ENCODE measurements at places on chromosomes 1 and 21. TPM values are rescaled to one million over a fixed set of nuclear protein-coding genes. Genes with fewer than 3 reads are reported as not detected.

The SNRPE gene
- 105 TPM for total RNA-seq

The SMIM1 gene
- 4.6 TPM for total RNA-seq

- DNase-seq, result no peak
Observed at GRCh38 chr1:44415013-44415412, 10.0 kb downstream of the RNF220 start.

DNA sequence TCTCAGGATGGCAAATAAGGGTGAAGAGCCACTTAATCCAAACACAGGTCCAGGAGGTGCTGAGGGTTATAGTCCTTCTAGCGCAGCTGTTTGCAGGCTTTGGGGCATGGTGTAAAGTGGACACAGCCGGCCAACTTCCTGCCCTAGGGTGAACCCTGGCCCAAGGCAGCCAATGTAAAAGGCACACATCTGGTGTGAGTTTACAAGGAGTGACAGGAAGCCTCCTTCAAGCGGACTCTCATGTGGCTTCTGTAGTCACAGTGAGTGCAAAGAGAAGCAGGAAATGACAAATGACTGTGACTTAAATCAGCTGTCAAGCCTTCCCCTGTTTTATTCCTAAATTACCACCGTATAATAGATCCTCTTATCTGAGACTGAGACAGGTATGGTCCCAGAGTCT, 213.0 kb downstream of the CRB1 start:
- DNase-seq, result no peak

- DNase-seq, result no peak
Observed at GRCh38 chr1:55156093-55156492, 59.1 kb downstream of the USP24 start.

GRCh38 chr1:232416026-232416568, 213.8 kb downstream of the SIPA1L2 start:
- peak; percentile 12 for DNase-seq

- DNase-seq, result no peak
Observed at GRCh38 chr1:36934061-36934460, 100.3 kb downstream of the GRIK3 start.

DNA sequence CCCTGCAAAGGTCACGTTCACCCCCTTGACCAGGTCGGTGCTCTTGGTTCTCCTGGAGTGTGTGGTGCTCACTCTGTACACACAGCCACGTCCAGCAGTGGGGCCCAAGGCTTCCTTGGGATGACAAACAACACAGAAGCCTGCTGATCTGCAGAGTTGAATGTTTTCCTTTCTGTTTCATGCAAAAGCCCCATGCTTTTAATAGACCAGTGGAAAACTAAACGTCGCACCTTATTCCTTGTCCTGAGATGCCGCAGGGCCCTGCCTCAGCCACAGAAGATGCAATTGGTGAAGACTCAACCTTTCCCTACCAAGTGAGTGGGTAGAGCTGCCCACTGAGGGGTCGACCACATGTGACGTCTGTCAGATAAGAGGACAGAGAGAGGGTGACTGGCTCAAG, 5.8 kb upstream of the PDPN start:
- no peak for DNase-seq

- DNase-seq, result no peak
Observed at GRCh38 chr1:205668951-205669340, 11.4 kb downstream of the SLC45A3 start.

GRCh38 chr1:201714542-201715329, 114.2 kb upstream of the IPO9 start:
- DNase-seq, result peak; percentile 99

Measured in fibroblast of the aortic adventitia (primary cell).